M059J (cell line): ENCODE measurements at places on chromosomes 7 and 10. TPM values are rescaled to one million over a fixed set of nuclear protein-coding genes. Genes with fewer than 3 reads are reported as not detected.
A peak's percentile ranks its signal among the peaks of the same experiment; 100 is the strongest.

DNA sequence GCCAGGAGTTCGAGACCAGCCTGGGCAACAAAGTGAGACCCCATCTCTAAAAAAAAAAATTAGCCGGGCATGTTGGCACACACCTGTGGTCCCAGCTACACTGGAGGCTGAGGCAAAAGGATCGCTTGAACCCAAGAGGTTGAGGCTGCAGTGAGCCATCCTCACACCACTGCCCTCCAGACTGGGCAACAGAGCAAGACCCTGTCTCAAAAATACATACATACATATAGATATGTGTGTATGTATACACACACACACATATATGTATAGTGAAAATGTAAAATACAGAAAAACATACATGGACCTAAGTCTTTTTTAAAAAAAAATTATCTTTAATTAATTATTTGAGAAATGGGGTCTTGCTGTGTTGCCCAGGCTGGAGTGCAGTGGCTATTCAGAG, 5.5 kb downstream of the SMO start:
- no peak for DNase-seq

DNA sequence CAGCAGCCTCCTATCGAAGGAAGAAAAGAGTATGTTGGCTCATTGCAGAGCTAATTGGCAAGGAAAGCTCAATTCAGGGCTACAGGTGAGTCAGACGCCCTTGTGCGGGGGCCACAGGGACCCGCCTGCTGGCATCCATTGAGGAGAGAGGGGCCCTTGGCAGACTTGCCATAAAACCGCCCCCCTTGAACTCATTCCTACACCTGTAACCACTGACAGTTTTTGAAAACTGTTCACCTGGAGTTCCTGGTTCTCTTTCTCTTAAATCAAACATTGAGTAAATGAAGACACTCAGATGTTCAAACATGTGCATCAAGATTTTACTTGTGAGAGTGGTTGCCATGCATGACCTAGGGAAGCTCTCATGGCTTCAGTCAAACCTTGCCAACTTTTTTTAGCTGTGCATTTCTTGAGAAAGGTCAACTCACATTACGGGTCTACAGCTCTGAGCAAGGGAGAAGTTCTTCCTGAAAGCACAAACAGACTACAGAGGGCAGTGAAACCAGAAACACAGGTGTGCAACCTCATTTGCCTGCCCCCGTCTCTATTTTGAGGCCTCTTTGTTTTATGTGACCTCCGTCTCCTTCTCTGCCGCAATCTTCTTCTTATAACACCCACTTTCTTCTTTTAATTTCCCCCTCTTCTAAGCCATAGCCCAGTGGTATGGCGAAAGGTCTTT, 87.8 kb downstream of the TBXAS1 start:
- no peak for DNase-seq

DNA sequence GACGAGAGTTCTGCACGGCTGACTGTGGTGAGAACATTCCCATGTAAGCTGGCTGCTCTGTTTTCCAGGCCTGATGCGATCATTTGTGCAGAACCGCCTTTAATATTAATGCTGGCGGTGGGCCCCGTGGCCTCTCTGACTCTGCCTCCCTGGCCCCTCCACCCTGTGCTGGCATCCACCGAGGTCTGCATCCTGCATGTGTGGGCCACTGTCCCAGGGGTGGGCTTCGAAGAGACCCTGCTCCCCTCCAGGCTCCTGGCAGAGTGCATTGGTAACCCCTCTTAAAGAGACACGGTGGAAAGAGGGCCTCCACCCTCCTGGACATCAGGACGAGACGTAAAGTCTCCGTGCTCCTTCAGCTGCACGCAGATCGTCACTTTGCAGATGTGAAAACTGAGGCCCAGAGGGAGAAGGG, 67.3 kb upstream of the FAM20C start:
- no peak for DNase-seq

DNA sequence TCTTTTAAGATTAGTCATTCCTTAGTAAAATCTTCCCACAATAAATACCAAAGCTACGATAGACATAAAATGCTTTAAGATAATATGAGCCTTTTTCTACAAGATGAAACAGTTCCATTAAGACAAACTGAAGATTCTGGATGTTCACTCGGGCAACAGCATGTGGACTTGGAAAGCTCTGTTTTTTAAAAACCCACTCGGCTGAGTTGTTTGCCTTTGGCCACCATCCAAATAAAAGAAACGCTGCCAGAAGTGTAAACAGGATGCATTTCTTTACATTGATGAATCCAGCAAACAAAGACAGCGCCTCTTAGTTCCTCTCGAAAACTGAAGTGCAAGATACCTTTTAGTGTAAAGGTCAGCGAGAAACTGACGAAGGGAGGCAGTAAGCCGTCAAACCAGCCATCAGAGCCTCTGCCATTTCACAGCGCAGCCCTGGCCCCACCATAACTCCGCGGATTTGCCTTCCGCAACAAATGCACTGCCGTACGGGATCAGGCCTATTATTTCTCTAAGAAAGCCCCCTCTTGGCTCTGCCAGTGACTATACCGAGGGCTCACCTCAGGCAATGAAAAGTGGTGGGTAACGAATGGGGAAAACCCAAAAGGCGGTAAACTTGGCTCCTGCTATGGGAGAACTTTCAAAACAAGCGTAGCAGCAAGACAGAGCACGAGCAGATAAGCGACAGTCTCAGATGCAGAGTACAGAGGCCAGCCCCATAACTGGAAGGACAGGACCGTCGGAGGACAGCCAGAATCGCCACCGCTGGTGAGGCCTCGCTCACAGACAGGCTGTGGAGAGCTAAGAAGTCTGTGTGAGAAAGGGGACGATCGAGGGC, 41.4 kb downstream of the GNA12 start:
- peak; percentile 30 for DNase-seq

GRCh38 chr7:111012799-111013675, 77.9 kb upstream of the LRRN3 start:
- no peak for DNase-seq

GRCh38 chr7:121366852-121367431, 29.2 kb downstream of the FAM3C start:
- DNase-seq = peak; percentile 37

FAM25G gene
- not detected in 2 replicates for total RNA-seq

DNA sequence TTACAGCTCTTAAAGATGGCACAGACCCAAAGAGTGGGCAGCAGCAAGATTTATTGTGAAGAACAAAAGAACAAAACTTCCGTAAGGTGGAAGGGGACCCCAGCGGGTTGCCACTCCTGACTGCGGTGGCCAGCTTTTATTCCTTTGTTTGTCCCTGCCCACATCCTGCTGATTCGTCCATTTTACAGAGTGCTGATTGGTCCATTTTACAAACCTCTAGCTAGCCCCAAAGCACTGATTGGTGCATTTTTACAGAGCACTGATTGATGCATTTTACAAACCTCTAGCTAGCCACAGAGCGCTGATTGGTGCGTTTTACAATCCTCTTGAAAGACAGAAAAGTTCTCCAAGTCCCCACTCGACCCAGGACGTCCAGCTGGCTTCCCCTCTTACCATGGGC, 16.8 kb upstream of the CCSER2 start:
- no peak for DNase-seq
